ENCODE measurements at places on chromosomes 13 and 19. TPM values are rescaled to one million over a fixed set of nuclear protein-coding genes. Genes with fewer than 3 reads are reported as not detected.

GRCh38 chr13:33228648-33229445, 56.7 kb downstream of the STARD13 start:
- H3K4me1 ChIP-seq: peaks cover 3% of the 10 kb centered on the region
- no peak for DNase-seq
- no peak overlapping the region for H3K27ac ChIP-seq
- no peaks in the 10 kb centered on the region for H3K27me3 ChIP-seq
- no peak overlapping the region for H3K4me3 ChIP-seq
- H3K36me3 ChIP-seq: no peaks in the 10 kb centered on the region

DNA sequence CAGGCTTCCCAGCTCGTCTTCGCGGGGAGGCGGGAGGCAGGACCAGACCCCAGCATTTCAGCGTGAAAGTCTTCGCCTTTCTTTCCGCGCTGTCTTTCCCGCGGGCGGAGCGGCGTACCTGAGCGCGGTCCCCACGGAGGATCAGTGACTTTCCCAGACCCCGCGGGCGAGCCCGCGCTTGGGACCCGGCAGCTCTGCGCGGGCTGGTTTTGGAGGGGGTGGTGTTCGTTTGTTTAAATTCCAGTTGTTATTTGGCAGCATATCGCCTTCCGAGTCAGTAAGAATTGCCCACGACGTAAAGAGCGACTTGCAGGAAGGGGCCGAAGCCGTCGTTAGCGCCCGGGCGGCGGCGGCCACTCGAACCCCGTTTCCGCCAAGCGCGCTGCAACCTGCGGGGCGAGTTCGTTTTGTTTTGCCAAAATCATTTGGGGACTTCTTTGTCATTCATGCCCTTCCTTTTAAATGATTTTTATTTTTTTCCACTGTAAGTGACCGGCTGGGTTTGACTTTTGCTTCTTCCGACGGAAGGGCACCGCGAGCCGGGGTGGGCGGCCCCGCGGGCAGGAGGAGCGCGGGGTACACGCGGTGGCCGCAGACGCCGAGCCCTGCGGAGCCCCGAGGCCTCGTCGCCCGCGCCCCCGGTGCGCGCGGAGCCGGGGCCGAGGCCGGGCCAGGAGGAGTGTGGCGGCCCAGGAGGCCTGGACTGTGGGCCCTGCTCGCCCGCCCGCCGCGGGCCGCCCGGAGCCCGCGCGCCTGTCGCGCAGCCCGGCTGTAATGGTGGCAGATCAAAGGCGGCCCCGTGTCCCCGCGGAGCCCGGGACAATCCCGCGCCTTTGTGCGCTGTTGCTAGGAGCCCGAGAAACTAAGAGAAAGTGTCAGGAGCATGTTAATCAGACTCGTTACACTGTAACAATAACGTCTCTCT, 75.9 kb downstream of the ZIC5 start:
- no peaks in the 10 kb centered on the region for H3K4me1 ChIP-seq
- no peaks in the 10 kb centered on the region for H3K36me3 ChIP-seq
- DNase-seq: peak; percentile 22
- peak overlapping the region; percentile 2 for H3K4me3 ChIP-seq

DNA sequence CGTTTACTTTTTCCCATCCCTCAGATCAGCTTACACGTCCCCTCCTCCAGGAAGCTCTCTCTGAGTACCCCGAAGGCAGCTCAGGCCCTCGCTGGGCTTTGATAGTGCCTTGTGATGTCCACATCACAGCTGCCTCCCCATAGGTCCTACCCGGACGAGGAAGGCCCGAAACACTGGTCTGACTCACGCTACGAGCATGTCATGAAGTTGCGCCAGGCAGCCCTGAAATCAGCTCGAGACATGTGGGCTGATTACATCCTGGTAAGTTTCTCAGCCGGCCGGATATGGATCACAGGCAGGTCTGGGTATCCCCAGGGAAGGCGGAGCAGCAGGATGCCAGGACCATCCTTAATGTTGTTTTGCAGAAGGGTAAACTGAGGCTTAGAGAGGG, 4.8 kb downstream of the COLGALT1 start:
- H3K4me3 ChIP-seq: no peak overlapping the region
- H3K27ac ChIP-seq: no peak overlapping the region
- peaks cover 13% of the 10 kb centered on the region for H3K4me1 ChIP-seq
- DNase-seq: no peak

ZSCAN5C gene
- polyA plus RNA-seq: not detected
